ENCODE measurements at places on chromosomes 6 and 20.

GRCh38 chr6:47241742-47242482, 67.8 kb downstream of the TNFRSF21 start:
- no peak for DNase-seq

GRCh38 chr20:4681991-4682401, 39.7 kb upstream of the PRND start:
- DNase-seq: no peak

DNA sequence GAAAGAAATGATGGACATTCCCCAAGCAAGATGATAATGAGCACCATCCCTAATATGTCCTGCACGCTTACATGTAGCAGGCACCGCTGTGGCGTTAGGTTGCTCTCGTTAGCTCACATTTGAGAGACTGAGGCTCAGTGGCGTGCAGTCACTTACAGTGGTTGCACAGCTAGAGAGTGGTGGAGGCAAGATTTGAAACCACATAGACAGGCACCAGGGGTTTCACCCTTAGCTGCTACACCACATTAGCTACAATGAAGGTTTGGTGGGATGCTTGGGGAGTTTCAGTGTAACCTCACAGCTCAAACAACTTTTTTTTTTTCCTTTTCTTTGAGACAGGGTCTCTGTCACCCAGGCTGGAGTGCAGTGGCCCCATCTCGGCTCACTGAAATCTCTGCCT, 3.7 kb downstream of the COX4I2 start:
- DNase-seq: no peak

DNA sequence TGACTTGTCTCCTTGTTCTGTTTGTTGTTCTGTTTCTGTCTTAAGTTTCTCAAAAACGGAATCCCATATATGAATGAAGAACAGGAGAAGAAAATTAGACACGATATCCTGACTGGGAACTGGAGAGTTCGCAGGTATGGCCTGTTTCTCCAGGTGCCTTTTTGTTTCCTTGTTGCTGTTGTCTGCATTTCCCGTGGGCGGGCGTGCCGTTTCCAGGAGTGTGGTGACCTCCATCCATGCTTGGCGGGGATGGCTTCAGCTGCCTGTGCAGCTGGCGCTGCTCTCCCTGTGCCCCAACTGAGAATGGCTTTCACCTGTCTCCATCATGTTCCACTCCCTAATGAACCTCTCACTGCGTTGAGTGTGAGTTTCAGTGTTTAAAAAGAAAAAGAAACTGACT, 4.4 kb downstream of the PNLDC1 start:
- no peak for DNase-seq

DNA sequence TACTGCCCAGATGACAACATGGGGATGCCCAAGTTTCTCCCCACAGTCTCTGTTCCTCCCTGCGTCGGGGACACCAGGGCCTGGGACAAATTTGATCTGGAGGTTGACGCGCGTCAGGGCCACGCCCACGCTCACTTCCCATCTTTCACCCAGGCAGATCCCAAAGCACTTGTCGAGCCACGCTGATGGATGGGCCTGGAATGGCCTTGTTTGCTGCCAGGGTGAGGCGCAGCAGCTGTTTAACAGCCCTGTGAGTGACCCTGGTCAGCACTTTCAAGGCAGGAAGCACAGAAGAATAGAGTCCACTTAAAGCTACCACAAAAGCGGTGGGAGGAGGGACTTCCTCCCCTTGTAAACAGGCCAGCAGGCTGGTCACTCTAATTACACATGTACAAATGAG, 324.7 kb upstream of the JARID2 start:
- DNase-seq: peak; percentile 64

DNA sequence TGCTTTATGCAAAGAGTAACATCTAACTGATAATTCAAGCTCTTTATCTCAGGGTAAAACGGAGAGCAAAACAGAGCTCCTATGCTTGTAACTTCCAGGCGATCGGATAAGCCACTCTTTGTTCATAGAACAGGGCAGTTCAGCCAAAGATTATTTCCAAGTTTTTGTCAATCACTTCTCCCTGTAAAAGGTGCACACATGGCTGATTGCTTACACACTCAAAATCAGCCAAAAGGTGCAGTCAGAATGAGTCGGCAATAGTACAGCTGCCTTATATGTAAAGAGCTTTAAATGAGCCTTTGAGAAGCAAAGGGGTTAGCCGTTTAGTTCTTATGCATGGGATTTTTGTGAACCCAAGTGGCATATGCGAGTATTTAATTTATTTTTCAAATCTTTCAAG, 449.6 kb upstream of the POU3F2 start:
- DNase-seq: no peak

DNA sequence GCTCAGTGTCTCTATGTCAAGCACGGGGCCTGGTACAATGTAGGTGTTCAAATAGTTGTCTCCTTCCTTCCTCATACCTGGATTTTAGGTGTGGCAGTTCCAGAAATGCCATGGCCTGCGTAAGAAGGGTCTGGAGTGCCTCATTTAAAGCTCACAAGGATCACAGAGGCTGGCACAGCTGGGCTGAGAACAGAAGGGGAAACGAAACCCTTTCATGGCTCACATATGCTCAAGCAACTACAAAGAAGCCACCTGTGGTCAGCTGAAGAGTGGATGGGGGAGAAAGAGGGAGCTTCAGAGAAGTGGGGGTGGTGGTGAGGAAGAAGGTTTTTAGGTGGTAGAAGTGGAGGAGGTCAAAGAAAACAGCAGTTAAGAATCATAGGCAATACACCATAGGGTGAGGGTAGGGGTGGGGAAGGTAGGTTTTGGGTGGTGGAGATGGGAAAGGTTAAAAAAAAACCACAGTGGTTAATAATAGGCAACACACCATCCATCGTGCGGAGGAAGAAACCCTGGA, 17.0 kb upstream of the TOP1 start:
- DNase-seq: no peak

- no peak for DNase-seq
Observed at GRCh38 chr6:44771647-44772415, 384.3 kb downstream of the CDC5L start.

DNA sequence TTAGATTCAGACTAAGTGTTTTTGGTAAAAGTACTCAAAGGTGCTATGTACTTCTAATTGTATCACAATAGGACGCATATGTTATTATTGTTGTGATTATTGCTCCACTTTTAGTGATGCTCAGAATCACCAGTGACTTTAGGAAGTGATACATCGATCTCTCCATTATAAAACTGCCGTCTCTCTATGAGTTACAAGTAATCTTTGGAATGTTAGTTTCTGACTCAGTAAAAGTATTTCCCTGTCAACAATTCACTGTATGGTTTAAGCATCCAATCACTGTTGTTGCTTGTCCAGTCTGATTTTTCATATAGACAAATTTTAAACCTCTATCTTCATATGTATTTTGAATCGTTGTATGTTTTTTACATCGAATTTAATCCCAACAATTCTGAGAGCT, 9.4 kb downstream of the DCBLD1 start:
- DNase-seq: no peak

DNA sequence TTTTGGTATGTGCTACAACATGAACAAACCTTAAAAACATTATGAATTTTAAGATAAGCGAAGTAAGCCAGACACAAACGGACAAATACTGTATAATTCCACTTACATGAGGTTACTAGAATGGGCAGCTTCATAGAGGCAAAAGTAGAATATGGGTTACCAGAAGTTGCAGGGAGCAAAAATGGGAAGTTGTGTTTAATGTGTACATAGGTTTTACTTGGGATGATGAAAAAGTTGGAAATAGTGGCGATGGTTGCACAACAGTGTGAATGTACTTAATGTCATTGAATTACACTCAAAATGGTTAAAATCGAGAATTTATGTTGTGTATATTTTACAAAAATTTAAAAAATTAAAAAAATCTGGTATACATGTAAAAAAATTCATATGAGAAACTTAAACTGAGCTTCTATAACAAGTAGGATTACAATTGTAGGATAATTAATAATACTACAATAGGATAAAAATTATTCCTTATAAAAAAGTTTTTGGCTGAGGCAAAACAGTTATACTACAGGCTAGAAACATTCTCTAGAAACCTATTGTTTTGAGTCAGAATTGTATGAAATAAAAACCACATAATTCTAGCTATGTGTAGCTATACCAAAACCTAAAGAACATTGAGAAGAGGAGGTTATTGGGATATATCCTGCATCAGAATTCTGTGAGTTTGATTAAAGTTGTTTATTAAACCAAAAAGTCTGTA, 24.8 kb upstream of the DYNLRB1 start:
- DNase-seq: no peak

DNA sequence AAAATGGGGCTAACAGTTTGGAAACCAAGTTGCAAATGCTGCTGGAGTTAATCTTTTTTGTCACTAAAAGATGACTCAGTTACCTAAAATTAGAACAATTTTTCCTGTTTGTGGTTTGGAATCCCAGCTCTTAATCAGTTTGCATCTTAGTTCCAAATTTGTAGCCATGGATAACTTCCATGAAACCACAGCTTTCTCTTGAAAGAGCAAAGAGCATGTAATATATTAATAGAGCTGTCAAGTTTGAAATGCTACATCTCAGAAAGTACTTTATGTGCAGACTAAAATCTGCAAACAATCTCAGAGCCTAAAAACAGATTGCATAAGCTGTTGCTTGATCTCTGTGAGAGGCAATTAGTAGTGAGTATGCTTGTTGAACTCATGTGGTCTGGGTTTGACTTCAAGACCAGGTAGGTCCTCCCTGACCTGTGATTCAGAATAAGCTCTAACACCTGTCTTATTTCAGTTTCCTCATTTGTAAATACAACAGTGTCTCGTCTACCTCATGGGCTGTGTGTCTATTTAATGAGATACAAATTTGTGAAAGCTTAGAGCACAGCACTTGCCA, 23.5 kb downstream of the DHX35 start:
- no peak for DNase-seq

GRCh38 chr20:47700327-47700726, 85.0 kb downstream of the SULF2 start:
- no peak for DNase-seq

DNA sequence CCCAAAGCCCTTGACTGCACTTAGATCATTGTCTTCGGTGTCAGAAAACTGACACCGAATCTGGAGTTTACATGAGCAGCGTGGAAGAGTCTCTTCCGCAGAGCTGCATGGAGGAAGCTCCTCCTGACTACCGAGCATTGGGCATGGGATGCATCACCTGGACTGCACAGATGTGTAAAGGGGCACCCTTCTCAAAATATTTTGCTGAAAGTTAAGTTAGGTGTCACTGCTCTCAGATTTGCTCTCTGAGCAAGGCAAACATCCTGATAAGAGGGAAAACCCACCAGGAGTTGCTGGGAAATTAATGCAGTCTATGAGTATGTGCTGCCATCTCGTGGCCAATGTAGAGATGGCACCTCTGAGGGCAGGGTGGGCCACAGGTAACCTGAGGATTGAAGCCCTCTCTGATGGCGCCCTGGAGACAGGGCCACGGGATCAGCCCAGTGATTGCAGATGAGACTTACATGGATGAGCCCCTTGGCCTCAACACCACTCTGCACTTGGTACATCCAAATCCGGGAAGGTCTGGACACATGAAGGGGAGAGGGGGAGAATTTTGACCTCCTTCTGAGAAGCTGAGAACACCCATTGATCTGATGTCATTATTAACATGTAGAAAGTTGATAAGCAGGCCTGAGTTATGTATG, 129.9 kb downstream of the LPA start:
- no peak for DNase-seq

GRCh38 chr6:4359108-4359730, 223.8 kb upstream of the ECI2 start:
- no peak for DNase-seq

DNA sequence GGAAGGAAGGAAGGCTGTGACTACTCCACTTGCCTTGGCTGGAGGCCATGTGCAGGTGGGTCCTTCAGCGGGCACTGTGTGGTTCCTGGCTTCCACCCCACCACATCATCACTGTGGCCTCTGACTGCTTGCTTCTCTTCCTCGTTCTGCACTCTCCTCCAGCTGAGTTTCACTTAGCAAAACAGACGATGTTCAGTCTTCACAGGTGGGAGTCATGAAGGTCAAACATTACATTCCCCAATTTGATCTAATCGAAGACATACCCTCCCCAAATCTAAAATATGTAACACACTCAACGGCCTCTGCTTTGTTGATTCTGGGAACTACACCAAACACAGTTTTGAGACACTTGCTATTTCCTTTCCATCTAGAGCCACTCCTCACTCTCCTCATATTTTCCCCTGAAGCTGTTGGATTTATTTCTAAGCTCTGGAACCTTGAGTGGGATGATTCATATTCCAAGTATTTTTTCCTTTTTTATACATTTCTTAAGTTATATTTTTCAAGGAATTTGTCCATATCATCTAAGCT, 132.5 kb upstream of the FOXA2 start:
- DNase-seq: no peak

GRCh38 chr6:3939964-3940363, 90.8 kb downstream of the FAM50B start:
- no peak for DNase-seq

- DNase-seq: no peak
Observed at GRCh38 chr20:40753472-40753871, 64.4 kb upstream of the MAFB start.

DNA sequence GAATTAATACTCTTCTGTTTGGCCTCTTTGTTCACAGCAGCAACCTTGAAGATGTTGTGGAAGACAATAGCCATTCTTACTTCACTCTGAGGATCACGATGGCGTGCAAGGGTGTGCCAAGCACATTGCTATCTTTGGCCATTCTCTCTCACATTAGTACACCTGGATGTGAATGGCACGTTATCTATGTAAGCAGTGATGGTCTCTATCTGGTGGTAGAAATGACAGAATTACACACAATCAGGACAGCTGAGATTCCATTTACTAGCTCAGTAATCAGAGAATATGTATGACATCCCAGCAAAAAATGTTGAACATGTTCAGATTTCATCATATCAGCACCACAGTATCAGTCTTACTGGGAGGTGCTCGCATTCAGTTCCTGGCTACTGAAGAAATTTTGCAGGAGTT, 116.2 kb downstream of the LCA5 start:
- no peak for DNase-seq

DNA sequence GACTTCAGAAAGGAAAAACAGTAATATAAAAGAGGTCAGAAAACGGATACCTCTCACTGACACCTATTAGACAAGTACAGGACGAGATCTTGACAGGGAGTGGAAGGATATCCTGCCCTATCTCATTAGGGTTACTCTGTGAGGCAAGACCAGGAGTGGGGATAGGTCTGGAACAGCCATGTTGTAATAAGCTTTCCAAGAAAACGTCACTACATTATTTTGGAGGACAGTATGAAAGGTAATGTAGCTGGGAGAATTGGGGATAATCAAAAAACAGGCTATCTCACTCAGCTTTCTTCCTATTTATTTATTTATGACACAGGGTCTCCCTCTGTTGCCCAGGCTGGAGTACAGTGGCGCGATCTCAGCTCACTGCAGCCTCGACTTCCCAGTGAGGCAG, 25.3 kb downstream of the HMGN4 start:
- DNase-seq: no peak

- no peak for DNase-seq
Observed at GRCh38 chr6:104686550-104687175, 173.1 kb downstream of the HACE1 start.

All from right lobe of liver (tissue), 6 donors.